ENCODE measurements at places on chromosomes 3 and 15. TPM values are rescaled to one million over a fixed set of nuclear protein-coding genes. Genes with fewer than 3 reads are reported as not detected.

Gene PTX3
- 7.4 TPM for polyA plus RNA-seq

- no peak for DNase-seq
These were observed 104.6 kb upstream of the SLC6A6 start for GRCh38 chr3:14297784-14298236.

Gene SERPINI2
- not detected for polyA plus RNA-seq

DNA sequence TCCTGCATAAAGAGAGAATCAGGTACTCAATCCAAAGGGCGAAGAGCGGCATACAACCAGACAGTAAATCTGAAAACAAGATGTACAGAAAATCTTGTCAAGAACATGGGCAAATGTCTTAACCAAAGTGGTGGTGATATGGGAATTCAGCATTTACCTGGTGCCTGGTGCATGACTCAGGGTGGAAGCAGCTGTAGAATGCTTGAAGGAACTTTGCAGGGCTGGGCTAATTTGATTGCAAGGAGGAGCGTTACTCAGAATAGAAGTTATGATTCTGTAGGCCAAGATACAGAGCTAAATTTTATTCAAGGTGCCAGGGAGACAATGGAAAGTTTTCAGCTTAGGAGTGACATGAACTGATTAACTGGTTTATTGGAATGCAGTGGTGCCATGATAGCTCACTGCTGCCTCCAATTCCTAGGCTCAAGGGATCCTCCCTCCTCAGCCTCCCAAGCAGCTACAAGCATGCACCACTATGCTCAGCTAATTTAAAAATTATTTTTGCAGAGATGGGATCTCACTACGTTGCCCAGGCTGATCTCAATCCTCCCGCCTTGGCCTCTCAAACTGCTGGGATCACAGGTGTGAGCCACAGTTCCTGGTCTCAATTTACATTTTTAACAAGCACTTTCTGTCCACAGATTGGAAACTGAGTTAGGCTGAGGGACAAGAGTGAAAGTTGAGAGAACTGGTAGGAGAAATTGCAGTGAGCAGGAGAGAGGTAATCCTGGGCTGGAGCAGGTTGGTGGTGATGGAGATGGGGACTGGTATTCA is 91.5 kb upstream of the TBC1D5 start:
- no peak for DNase-seq

Gene ZIC1
- 28.8 TPM for polyA plus RNA-seq

DNA sequence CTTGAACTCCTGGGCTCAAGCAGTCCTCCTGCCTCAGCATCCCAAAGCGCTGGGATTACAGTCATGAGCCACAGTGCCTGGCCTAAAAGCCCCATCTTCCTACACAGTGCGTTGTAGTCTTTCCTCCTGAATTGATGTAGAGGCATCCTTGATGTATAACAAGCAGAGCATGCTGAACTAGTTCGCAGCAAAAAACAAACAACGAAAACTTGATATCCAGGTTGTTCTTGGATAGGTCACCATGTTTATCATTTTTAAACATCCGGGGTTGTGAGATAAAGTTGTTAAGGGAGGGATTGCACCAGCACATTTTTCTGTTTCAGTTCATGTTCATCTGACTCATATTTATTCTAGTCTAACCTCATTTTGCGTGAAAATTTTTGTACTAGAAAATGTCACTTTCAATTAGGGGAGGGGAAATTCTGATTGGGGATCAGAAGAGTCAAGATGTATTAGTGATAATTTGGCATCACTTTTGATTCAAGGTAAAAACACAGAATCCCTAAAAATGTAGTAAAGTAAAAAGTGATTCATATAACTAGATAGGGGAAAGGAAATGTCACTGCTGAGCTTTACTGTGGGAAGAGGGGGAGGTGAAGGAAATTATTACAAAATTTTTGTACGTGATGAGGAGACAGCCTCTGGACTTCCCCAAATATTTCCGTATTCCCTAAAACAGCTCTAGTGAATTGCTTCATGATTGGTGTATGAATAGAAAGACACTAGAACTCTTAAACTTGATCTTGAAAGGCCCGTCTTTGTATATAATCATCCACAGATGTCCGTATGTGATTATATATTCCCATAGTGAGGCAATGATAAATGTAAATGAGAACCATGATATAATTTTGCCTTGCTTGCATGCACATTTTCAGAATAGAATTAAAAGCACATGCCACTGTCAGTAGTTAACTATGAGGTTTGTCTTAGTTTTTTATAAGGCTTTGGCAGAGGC is 22.9 kb downstream of the RAB8B start:
- peak; percentile 64 for DNase-seq

DNA sequence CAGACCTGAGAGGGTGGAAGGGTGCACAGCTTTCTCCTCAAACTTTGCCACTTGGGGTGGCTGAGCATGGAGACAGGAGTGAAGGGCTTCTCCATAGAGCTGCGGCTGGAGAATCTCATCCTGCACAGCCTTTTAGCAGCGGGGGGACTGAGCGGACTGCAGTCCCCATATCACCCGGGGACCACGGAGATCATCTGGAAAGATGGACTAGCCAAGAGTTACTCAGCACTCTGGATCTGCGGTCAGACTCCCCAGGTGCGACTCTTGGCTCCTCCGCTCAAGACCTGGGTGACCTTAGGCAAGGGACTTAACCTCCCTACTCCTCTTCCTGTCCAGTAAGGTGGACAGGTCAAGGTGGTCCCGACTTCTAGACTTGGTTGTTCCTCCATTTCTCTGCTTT is 125.8 kb upstream of the MEF2A start:
- no peak for DNase-seq

GRCh38 chr15:89486726-89487050 is 9.7 kb downstream of the RHCG start:
- DNase-seq, result no peak

GRCh38 chr15:50050986-50051743 is 67.9 kb downstream of the ATP8B4 start:
- DNase-seq, result no peak

GRCh38 chr15:100726421-100727190 is 124.2 kb downstream of the ASB7 start:
- DNase-seq, result no peak

Gene SI
- 52.4 TPM for polyA plus RNA-seq

Gene MYH15
- polyA plus RNA-seq, result 0.30 TPM

GRCh38 chr15:56913670-56914069 is 4.8 kb upstream of the TCF12 start:
- DNase-seq, result no peak

Gene MYLK
- polyA plus RNA-seq, result 25.3 TPM

GRCh38 chr3:52243791-52244628 is 1.5 kb upstream of the PPM1M start:
- no peak for DNase-seq

DNA sequence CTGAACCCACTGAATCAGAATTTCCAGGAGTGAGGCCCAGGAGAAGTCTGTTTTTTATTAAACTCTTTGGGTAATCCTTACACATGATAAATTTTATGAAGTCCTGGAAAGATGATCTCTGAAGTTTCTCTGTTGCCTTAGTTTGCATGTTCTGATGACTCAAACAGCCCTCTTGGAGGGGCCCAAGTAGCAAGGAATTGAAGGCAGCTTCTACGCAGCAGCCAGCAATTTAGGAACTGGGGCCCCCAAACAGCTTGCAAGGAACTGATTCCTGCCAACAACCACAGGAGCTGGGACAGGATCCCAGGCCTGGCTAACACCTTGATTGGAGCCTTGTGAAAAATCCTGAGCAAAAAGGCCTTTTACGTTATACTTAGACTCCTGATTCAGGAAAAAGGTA is 5.4 kb upstream of the ACP3 start:
- peak; percentile 64 for DNase-seq

- DNase-seq, result no peak
These were observed 63.1 kb downstream of the MAP6D1 start for GRCh38 chr3:183762304-183762703.

GRCh38 chr3:24650839-24651238 is 156.2 kb upstream of the THRB start:
- no peak for DNase-seq

DNA sequence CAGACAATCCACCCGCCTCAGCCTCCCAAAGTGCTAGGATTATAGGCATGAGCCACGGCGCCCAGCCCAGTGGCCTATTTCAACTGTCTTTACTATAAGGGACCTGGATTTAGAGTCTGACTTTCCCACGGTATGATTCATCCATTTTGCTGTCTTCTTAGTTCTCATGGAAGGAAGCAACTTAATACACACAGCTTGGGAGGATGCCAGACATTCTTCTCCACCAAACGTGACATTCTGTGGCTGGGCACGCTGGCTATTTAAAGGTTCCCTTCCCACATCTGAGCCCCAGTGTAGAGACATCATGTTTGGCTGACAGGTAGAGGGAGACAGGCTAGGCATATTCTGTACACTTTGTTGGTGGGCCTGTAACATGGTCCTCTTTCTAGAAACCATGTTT is 26.2 kb downstream of the FAM43A start:
- DNase-seq, result no peak

DNA sequence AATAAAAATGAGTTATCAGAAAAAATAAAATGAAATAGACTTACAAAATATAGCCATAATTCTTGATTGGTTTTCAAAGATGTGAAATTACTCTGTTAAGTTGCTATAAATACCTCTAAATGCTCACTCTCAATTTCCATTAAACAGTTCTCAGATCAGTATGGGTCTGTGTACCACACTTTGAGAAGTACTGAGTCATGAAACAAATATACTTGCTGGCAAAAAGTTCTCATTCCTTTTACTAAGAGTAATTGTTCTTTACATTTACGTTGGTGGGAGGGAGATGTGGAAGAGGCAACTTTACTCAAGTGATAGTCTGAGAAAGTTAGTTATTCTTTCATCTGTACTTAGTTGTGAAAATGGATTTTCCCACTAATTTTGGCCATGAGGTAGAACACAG is 96.3 kb downstream of the ZNF385D start:
- DNase-seq, result no peak

- no peak for DNase-seq
These were observed 679.8 kb upstream of the LMCD1 start for GRCh38 chr3:7821858-7822257.

- DNase-seq, result no peak
These were observed 137.5 kb downstream of the MAGI1 start for GRCh38 chr3:65901226-65901625.

- no peak for DNase-seq
These were observed 49.4 kb upstream of the FMN1 start for GRCh38 chr15:33243869-33244268.

DNA sequence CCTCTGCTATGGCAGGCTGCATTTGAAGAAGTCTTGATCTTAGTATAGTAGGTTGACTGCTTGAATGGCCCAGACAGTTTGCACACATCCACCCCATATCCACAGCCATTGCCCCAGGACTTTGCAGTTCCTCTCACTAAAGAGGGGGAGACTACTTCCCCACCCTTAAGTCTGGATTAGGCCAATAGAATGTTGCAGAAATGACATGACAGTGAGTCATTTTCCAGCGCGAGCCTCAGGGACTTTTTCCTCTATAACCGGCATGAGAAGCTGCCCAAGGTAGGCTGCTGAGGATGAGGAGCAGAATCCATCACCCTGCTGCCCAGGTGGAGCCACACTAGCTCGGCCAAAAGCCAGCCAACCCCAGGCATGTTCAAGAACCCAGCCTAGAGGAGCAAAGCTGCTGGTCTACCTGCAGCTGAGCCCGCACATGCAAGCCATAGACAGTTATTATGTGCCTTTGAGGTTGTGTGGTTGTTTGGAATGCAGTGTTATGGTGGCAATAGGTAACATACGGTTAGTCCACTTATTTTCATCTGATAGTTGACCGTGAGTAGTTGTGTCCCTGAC is 113.9 kb downstream of the TLE3 start:
- DNase-seq, result no peak

DNA sequence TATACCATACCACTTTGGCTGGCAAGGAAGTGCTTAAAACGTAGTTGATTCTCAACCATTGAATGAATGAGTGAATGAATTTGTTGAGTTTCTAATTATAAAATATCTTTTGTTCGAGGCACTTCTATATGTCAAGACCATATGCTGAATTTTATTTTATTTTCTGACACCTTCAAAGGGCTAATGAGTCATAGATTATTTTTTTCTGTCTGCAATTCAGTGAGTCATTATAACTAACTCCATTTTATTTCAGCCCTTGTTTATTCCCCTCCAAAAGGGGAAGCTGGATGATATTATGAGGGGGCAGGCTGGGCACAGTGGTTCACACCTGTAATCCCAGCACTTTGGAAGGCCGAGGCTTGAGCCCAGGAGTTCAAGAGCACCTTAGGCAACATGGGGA is 142.4 kb downstream of the P2RY1 start:
- no peak for DNase-seq

Gene TSEN2
- polyA plus RNA-seq, result 12.3 TPM

Gene GP5
- polyA plus RNA-seq, result 0.11 TPM
